IgD-negative memory B cell (primary cell): ENCODE measurements at places on chromosomes 6 and 20. TPM values are rescaled to one million over a fixed set of nuclear protein-coding genes. Genes with fewer than 3 reads are reported as not detected.

TMEM30A gene
- polyA plus RNA-seq = 31.5 TPM

BMP6 gene
- 0.89 TPM for polyA plus RNA-seq

SAPCD1 gene
- not detected for polyA plus RNA-seq

DNMT3B gene
- polyA plus RNA-seq = not detected

RFX6 gene
- not detected for polyA plus RNA-seq

HLA-DQB1 gene
- 155 TPM for polyA plus RNA-seq
